ENCODE measurements at places on chromosomes 4 and X.

DNA sequence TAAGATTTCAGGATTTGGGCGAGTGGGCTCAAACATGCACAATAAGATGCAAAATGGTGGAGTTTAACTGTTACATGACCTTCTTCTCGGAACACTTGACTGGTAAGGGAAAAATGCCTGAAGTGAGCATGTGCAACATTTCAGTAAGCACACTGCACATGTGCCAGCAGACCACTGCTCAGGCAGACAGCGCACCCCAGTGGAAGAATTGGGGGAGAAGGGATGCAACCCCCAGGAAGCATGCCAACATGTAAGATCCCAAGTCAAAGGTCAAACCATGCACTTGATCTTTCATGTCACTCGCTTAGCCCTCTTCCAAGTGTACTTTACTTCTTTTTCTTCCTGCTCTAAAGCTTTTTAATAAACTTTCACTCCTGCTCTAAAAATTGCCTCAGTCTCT lies 256.3 kb downstream of the CENPC start:
- no peak for DNase-seq

GRCh38 chrX:149487292-149487691 lies 17.8 kb downstream of the IDS start:
- DNase-seq, result no peak

GRCh38 chr4:121706595-121707021 lies 9.8 kb upstream of the ANXA5 start:
- no peak for DNase-seq

GRCh38 chrX:84362184-84362838 lies 139.9 kb downstream of the HDX start:
- peak; percentile 13 for DNase-seq

DNA sequence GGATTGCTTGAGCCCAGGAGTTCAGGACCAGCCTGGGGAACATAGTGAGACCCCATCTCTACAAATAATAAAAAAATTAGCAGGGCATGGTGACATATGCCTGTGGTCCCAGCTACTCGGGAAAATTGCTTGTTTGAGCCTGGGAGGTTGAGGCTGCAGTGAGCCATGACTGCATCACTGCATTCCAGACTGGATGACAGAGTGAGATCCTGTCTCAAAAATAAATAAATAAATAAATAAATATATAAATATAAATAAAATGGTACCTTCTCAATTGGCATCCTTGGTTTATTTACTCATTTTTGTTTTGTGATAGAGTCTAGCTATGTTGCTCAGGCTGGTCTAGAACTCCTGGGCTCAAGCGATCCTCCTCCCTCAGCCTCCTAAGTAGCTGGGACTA lies 144.2 kb downstream of the CHRNA9 start:
- DNase-seq, result no peak

DNA sequence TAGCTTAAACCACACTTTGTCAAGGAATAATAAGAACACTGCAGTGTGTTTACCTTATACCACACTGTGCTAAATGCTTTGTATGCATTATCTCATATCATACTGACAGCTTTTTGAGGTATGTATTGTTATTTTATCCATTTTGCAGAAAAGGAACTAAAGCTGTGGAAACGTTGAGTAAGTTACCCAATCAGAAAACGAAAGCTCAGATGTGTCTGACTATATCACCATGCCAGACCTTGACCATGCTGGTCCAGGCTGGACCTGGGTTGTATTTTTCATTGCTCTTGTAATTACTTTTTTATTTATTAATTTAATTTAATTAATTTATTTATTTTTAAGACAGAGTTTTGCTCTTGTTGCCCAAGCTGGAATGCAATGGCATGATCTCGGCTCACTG lies 2.1 kb downstream of the HSD17B11 start:
- DNase-seq, result no peak

- no peak for DNase-seq
Measured at GRCh38 chrX:114252186-114252585, 331.7 kb upstream of the HTR2C start.

- no peak for DNase-seq
Measured at GRCh38 chr4:22052076-22052475, 103.5 kb upstream of the KCNIP4 start.

DNA sequence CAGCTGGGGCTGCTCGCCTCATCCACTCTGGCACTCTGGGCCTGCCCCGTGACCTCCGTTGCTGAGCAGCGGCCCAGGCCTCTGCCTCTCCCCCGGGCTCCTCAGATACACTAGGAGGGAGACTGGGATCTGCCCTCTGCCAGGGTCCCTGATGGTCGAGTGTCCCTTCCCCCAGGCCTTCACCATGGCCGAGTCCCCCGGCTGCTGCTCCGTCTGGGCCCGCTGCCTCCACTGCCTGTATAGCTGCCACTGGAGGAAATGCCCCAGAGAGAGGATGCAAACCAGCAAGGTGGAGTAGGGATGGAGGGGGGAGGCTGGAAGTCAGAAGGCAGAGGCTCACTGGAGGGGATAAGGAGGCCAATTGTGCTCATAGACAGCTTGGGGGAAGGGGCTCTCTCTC lies 1.7 kb downstream of the GDPD2 start:
- no peak for DNase-seq

- no peak for DNase-seq
Measured at GRCh38 chr4:177948853-177949252, 506.6 kb upstream of the AGA start.

GRCh38 chr4:138181287-138181686 lies 60.9 kb downstream of the SLC7A11 start:
- DNase-seq, result peak; percentile 78

- DNase-seq, result no peak
Measured at GRCh38 chr4:11313157-11313943, 115.3 kb downstream of the HS3ST1 start.

DNA sequence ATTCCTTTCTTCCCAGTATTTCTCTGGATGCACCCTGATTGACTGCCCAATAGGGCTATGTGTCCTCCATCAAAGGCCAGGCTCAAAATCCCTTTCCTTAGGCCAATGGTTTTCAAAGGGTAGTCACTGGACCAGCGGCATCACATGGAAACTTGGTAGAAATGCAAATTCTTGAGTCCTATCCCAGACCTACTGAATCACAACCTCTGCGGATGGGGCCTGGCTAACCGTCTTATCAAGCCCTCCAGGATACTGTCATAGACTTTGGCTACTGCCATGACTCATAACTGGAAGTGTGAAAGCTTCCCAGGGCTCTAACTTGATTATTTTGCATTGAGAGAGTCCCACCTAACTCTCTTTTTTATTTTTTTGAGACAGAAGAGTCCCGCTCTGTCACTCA lies 71.9 kb upstream of the TFDP3 start:
- DNase-seq, result no peak

DNA sequence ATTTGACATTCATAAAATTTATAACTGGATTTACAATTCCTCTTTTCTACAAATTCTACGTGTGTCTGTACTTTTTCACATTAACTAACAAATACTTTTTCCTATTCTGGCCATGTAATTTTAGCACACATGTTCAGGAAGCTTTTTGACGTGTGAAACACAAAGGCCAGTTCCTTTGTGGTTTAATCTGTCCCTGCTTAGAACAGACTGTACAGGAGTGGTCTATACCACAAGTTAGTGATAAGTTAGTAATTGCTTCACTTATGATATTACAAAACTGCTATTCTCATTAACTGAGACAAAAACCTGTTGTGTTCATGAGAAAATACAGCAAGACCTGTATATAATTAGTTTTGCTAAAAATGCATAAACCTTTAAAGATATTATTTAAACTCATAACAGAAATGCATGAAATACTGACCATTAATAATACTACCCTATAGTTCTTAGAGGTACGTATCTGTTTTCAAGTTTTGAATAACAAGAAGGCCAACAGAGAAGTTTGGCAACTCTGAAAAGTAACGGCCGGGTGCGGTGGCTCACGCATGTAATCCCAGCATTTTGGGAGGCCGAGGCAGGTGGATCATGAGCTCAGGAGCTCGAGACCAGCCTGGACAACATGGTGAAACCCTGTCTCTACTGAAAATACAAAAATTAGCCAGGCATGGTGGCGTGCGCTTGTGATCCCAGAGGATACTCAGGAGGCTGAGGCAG lies 13.7 kb upstream of the AREG start:
- no peak for DNase-seq

- no peak for DNase-seq
Measured at GRCh38 chrX:2656257-2656836, 34.7 kb upstream of the CD99 start.

DNA sequence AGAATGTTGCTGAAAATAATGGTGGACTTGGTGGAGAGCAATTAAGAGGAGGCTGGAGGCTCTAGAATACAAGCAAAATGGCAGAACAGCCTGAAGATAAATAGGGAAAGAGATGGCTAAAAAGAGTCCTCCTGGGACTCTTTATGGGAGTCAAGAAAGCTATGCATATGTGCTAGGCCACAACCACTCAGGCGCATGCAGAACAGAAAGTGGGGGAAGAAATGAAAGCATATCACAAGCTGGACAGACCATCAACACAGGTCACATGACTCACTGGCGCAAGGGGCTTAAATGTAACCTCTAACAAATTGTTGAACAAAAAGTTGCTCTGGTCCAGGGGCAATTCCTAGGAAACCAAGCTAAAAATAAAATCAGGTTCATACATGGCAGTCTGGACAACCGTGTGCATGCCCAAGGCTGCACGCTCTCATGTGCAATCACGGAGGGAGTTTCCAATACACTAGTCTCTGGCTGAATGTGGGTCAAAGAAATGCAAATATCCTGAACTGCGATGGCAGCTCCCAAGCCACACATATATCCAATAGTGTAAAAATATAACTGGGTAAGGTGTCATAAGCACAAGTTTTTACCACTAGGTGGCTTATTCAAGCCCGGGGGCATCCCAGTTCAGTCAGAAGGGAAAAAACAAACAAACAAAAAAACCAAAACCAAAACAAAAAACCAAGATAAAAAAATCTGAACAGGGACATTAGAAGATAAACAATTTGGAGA lies 45.4 kb downstream of the ZNF711 start:
- DNase-seq, result no peak

DNA sequence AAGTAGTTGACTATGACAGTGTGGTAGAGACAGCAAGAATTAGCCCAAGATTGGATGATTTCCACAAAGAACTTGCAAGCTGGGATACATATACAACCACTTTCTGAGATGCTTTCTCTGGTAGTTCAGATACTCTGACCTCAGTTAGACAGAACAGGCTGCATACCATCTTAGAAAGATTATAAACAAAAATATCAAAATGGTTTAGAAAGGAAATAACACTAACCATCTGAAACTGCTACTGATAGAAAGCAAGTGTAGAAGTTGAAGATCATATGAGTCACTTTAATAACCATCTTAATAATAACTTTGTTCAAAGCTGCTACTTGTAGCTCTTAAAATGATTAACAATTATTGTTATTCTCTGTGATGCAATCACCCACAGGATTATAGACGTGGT lies 255.4 kb upstream of the TTC29 start:
- DNase-seq, result no peak

- peak; percentile 58 for DNase-seq
Measured at GRCh38 chr4:153151535-153152455, 52.4 kb upstream of the TRIM2 start.

DNA sequence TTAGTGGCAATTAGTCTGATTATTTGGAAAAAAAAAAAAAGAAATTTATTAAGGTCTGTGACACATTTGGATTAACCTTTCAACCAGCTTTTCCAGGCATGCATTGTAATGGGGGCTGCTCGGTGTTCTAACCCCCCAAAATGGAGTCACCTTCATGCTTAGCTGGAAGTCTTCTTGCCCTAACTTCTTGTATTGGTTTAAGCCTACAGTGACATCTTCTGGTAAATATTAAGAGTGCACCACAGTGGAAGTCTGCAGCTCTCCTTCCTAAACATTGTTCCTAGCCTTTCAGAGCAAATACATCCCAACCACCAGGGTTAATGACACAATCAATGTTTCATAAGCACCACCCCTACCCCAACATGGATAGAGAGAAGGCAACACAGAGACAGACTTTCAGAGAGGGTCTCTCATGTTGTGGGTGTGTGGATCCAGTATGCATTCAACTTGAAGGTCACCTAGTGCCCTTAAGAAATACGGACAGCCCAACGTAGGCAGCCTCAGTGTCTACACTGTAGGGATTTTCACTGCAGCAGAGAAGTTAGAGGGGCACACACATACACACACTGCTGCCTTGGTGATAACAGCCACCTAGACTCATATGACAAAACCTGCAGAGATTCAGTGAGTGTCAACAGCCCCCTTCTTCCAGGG lies 142.9 kb upstream of the MBNL3 start:
- DNase-seq, result no peak
